ENCODE measurements at places on chromosomes 4 and X.

DNA sequence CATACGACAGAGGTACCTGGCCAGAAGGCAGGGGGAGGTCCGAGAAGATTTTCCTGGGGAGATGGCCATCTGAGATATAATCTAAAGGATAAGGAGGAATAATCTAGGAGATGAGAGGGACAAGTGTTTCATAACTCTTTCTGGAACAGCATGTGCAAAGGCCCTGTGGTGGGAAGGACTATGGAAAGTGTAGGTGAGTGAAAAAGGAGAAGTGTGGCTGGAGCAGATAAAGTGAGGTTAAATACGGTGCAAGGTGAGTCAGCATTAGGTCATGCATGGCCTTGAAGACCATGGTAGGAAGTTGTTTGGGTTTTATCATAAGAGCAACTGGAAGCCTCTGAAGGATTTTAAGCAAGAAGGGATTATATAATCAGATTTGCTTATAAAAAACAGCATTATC, 34.6 kb upstream of the MTM1 start:
- DNase-seq, result no peak

GRCh38 chr4:150515135-150515534, 66.8 kb upstream of the MAB21L2 start:
- no peak for DNase-seq

- DNase-seq, result no peak
Observed at GRCh38 chrX:84182516-84182915, 5.5 kb downstream of the RPS6KA6 start.

- DNase-seq, result no peak
Observed at GRCh38 chr4:145984563-145984962, 45.9 kb upstream of the ZNF827 start.

- DNase-seq, result no peak
Observed at GRCh38 chrX:123339221-123339905, 155.3 kb downstream of the GRIA3 start.

- no peak for DNase-seq
Observed at GRCh38 chr4:155766622-155767021, 7.8 kb downstream of the GUCY1B1 start.

GRCh38 chrX:8980756-8981155, 53.2 kb downstream of the FAM9B start:
- DNase-seq, result no peak

DNA sequence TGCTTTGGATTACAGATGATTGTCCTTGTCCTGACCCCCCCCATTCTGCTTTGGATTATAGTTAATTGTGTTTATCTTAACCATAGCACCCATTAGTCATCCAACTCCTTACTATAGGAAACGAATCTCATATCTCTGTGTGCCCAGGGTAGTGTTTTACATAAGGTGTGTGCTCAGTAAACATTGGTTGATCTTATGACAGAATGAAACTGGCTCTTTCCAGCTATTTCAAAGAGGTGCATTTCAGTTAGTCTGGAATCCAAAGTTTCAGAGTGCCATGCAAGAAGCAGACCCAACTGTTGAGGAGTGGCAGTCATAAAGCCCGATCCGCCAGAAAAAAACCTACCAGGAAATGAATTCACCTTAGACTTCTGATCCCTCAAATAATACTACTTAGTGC, 14.7 kb downstream of the TRIM2 start:
- no peak for DNase-seq

- no peak for DNase-seq
Observed at GRCh38 chr4:25843340-25844097, 19.3 kb downstream of the SEL1L3 start.

GRCh38 chrX:154443992-154444754, at the start of gene FAM50A:
TSS of gene FAM50A (plus strand) at chrX:154444141. CDS start at chrX:154444236, 95 bp downstream.
- DNase-seq, result peak; percentile 65

DNA sequence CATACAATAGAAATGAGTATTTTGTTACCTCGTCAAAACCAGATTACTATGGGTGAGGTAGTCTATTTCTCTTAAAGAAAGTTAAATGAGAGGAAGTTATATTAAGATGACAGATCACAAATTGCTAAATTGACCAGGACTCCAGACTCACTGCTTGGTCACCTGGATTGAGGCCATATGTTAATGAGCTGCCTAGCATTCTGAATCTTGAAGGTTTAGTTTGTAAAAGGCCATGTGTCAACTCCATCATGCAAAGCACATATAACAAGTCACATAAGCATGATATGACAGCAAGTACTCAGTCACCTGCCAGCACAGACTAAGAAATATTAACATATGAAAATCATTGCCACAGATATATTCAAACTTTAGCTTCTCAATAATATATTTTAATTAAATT, 72.6 kb downstream of the EPHA5 start:
- no peak for DNase-seq

DNA sequence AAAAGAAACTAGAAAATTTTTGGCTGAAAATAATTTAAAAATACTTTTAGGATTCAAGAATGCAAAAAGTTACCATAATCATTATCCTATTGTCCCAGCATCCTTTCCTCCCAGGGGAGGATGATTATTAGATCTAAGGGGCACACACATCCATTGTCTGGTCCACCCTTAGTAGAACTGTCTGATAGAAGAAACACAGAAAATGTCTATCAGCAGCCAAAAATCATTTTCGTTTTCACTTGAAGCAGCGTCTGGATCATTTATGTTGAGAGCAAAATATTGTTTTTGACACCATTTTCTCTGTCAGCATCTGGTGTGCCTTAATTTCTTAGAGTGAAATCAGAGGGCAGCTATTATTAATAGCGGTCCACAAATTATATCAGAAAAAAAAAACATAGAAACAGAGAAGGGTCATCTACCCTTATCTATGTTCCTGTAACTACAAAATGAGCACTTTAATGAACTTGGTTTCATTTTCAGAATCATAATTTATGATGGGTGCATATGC, 446.3 kb downstream of the TRAM1L1 start:
- DNase-seq, result no peak

- no peak for DNase-seq
Observed at GRCh38 chr4:104896660-104897645, 249.7 kb upstream of the TET2 start.

DNA sequence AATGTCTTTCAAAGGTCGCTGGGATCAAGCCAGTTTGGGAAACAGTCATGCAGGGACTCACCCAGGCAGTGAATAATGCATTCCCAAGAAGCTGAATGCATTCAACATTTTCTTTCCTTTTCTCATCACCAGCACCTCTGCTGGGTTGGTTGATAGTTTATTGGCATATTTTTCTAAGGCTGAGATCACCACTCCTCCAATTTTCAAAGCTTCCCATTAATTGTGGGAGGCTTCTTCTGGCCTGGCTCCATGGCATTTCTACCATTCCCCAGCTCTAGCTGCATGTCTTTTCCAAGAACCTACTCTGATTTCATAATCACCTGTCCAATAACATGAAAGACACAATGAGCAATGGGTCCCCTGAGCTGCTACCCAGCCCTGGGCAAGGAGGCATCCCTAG, 35.8 kb downstream of the CHRDL1 start:
- DNase-seq, result no peak

- DNase-seq, result no peak
Observed at GRCh38 chr4:186151499-186151898, 39.9 kb upstream of the CYP4V2 start.

GRCh38 chrX:6758234-6758633, 223.3 kb upstream of the VCX3A start:
- no peak for DNase-seq

GRCh38 chrX:36357855-36358254, 438.3 kb downstream of the CFAP47 start:
- DNase-seq, result no peak

GRCh38 chr4:76257824-76258223, 6.3 kb downstream of the FAM47E start:
- no peak for DNase-seq

DNA sequence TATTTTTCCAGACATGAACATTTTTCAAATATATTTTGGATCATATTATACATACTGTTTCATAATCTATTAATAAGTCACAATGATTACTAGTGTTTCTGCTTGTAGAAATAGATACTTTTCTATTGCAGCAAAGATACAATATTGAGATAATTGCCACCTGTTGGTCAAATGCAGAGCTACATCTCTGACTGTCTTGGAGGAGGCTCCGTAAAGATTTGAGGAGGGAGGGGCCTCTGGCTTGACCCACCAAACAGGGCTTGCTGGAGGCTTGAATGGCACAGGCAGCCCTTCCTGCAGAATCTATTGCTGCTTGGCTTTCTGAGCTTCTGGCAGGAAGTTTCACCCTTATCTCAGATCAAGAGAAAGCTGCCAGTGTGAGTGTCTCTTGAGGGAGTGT, 99.3 kb upstream of the ARMCX2 start:
- peak; percentile 5 for DNase-seq

DNA sequence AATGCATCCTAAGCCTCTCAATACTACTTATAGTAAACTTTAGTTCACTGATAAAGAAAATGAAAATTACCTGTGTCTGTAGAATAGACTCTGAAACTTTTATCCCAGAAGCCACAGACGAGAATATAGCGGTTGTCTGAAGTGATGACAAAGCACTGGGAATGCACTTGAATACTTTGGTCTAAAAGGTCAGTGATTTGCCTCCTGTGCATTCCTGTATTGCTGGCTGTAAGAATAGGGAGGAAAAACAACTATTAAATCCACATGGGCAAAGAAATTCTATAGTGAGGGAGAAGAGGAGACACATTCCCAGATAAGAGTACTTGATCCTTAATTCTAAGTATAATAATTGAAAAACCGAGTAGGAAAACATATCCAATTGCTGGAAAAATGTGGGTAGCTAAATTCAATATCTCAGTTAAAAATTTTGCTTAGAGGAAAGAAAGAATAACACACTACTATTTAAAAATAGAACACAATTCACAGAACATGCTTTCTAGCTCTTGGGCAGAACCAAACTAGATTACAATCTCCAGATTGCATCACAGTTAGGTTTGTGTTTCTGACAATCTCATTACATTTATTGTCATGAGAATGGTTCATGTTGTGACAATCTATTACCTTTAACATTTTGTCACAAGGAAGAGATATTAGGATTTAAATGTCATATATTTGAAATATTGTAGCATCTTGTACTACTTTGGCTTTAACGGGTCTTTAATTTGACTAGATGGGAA, 232.1 kb downstream of the DCLK2 start:
- no peak for DNase-seq

- DNase-seq, result no peak
Observed at GRCh38 chr4:6056976-6057766, 38.9 kb upstream of the C4orf50 start.

DNA sequence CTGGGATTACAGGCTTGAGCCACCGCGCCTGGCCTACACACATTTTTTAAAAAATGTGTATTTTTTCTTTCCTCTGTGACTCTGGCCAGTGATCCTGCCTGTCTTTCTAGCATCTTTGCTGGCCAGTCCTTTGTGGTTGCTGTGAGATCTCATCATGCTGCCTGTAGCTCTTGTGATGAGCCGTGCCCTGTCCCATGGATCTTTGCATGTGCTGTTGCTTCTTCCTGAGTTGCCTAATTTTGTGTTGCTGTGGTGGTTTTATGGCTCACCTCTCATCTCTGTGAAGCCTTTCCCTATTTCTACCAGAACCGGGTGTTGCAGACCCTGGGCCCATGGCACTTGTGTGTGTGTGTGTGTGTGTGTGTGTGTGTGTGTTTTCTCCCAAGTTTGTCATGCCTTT, 8.3 kb downstream of the NSD2 start:
- no peak for DNase-seq

GRCh38 chr4:171639540-171639939, 173.7 kb upstream of the GALNTL6 start:
- no peak for DNase-seq

GRCh38 chr4:10731162-10731561, 46.6 kb upstream of the CLNK start:
- no peak for DNase-seq

- DNase-seq, result peak; percentile 72
Observed at GRCh38 chrX:136586386-136586785, 54.4 kb downstream of the VGLL1 start.

GRCh38 chr4:133149932-133150471, 908 bp downstream of the PCDH10 start:
- no peak for DNase-seq

DNA sequence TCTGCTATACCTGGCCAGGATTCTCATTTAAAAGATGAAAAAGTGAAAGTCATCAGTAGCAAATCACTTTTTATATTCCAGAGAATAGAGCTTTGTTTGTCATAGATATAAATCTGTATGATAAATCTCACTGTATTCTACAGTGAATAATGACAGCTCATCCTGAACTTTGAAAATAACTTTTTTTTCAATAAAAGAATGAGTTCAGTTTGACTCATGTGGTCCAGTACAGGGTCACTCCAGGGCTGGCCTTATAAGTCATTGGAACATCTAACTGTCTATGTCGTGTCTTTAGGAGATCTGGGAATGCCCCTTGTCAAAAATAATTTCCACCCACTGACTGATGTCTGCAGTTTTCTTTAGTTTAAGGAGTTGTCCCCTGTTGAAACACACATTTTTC, 18.5 kb upstream of the CXCL8 start:
- no peak for DNase-seq

DNA sequence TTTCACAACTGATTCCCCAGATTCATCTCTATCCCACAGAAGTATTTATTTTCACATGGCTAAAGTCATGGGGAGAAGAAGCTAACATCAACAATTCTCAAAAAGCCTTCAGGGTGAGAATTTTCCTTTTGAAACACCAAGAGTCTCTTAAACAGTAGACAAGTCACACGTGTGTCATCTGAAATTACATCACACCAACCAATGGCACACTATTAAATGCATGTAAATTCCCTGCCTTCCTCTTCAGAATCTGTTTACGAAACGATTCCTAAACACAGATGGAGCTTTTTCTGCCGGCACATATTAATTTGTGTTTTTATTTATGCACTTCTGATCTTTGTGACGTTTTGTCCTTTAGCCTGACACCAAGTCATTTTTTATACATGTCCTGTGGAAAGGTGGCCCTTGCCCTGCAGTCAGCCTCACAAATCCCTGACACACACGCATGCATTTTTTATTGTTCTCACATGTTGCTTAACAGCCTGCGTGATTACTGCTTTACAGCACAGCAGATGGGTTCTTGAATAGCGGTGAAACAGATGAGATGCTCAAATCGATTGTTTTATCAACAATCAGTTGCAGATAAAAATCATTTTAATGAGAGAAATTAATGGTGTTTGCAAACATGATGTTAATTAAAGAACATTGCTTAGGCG, 735.9 kb upstream of the TENM3 start:
- DNase-seq, result no peak

DNA sequence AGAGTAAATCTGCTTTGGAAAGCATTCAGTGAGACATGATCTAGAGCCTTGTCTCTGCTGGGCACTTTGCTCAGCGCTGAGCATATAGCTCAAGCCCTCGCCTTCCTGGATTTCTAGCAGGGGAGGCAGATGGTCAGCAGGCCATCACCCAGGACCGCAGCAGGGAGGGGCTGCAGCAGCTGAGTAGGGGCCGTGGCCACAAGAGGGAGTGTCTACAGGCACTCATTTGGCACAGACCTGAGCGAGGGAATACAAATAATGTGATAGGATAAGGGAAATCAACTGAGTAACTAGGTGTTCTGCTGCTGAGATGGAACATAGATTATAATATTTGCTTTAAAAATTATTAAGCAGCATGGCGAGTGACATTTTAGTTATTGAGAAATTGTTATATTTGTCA, 30.2 kb downstream of the OFD1 start:
- DNase-seq, result no peak
